ENCODE measurements at places on chromosomes 3 and 15.

GRCh38 chr15:67177752-67178151 is 76.7 kb downstream of the AAGAB start:
- no peak for DNase-seq

GRCh38 chr15:42143866-42144625 is 12.4 kb downstream of the PLA2G4F start:
- DNase-seq, result no peak

DNA sequence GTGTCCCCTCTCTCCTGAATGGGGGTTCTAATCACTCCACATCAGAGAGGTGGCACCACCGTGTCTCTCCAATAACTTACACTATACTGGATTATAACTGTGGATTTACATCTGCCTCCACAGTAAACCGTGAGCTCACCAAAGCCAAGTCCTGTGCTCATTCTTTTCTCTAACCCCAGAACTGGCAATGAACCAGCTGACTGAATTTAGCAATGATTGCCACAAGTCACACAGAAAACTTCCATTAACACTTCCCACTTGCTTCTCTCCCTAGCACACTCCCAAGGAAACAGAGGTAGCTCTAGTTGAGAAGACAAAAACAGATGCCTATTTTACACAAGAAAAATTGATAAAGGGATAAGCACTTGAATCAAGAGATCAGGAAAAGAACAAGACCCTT is 361.3 kb downstream of the ULK4 start:
- no peak for DNase-seq

DNA sequence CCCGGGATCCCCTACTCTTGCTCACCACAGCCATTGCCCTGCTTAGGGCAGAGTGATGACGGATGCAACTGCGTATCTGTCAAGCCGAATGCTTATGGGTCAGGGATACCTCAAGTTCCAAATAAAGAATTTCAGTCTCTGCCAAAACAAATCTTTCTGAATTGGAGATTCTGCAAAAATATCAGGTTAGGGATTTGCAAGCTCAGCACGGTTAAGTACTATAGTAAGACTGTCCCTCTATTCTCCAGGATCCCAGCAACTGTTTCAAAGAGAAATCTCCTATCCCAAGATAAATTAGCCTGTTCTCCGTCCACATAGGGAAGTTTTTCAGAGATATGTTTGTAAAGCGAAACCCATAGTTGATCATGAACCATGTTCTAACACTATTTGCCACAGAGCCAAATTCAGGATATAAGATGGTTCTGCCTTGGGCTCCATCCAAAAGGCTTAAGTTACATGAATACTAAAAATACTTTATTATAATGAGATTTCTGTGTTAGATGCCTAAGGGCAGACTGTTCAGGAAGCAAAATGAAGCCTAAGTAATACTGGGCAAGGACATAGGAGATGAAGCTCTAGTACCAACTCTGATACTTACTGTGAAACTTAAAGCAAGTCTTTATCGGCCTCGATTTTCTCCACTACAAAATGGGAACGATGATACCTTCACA is 100.1 kb upstream of the LPP start:
- DNase-seq, result no peak

- DNase-seq, result no peak
Observed at GRCh38 chr3:102200126-102200525, 234.7 kb upstream of the ZPLD1 start.

GRCh38 chr3:43262194-43262593 is 24.1 kb upstream of the SNRK start:
- DNase-seq, result no peak

GRCh38 chr15:88497109-88497765 is 29.7 kb downstream of the MRPS11 start:
- DNase-seq, result no peak

DNA sequence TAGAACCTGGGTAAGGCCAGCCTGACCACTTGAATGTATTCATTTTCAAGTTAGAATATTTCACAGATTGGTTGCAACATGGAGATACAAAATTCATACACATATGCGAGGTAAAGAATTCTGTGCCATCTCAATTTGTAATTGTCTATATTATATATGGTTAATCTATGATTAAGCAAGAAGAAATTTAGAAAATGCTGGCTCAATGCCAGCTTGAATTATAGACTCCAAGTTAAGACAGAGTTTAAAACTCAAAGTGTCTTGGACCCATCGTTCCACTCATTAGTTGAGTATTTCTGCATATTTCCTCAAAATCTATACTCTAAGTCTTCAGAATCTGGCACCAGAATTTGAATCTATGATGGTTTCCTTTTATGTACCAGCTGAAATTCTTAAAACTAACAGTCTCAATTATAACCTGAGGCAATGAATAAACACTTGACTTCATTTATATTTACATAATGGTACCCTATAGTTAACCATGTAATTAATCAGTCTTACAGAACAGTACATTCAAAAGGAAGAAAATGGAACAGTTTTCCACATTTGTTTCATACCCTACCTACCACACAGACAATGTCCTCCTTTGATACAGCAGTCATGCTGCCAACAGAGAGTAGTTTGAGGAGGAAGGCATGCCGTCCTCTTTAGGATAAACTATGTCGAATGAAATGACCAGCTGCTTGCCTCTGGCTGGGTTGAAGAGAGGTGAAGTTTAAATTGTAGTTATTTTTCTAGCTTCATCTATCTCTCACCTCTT is 95.7 kb downstream of the CD47 start:
- no peak for DNase-seq

DNA sequence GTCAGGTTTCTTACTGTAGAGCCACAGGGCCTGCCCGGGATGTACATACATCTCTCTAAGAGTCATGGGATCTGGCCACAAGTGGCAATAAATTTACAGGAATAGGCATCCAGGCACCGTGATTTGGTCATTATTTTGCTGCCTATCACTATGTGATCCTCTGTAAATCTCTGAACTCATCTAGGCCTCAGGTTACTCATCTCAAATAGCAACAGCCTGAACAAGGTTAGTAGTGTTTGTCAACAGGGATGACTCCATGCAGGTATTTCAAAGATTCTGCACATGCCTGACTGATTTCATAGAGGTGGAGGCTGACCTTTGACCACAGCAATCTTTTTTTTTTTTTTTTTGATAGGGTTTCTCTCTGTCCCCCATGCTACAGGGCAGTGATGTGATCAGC is 88.8 kb upstream of the TBL1XR1 start:
- DNase-seq, result no peak

DNA sequence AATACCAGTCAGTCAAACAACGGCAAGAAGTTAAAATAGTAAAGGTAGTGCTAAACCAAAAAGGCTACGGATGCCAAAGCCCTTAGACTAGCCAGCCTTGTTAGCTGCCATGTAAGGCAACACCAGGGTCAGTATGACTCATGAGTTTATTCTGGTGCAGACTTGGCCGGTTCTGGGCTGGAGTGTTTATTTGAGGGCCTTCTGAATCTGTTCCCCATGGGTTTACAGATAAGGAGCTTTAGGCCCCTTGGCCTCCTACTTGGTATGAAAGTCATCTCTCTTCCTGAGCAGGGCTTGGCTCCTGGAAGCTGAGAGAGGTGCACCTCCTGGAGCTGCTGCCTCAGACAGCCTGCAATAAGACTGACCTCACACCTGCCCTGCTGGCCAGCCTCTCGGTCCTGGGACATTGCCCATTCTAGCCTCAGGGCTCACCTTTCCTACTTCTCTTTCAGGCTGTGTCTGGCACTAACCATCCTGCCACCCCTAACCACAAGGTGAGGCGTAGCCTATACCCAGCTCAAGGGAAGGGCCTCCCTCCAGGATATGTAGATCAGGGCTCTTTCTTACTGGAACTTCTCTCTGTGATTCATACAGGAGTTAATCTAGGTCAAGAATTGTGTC is 10.4 kb upstream of the RTP1 start:
- no peak for DNase-seq

DNA sequence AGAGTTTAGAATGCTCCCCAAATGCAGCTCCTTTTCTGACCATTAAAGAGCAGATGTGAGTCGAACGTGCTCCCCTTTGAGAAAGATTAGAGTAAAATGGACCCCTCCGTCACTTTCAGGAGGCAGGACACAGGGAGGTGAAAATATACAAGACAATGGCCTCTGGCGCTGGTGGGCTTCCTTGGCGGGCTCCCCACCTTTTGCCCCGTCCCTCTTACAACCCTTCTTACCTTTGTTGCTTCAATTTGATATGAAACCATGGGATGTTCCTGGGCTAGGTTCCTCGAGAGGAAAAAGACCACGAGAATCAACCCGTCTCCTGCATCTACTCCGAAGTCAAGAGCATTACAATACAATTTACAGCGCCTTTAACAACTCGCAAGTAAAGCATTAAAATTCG is 214.2 kb downstream of the MEIS2 start:
- DNase-seq, result no peak

DNA sequence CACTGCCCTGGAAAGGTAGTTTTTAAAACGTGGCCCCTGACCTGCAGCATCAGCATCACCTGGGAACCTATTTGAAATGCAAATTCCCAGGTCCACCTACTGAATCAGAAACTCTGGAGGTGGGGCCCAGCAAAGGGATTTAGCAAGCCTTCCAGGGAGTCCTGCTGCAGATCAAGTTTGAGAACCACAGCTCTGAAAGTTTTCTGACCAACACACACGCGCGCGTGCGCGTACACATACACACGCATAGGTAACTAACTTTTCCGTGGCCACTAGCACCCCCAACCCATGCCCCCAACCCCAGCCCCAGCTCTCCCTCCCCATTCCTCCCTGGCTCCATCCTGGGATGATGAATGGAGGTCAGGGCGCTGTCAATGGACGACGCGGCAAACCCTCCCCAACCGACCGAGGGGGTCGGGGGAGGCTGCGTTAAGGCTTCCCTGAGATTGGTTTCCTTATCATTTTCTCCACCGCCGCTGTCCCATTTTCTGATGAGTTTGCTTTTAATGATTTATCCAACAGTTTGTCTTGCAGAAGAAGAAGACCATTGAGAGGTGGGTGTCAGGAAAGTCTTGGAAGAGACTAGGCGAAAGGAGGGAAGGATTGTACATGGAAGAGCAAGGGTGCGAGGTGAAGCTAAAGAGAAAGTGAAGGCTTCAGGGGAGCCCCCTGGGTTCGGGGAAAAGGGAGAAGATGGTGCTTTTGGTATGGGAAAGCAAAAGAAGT is 590 bp upstream of the BOC start:
- DNase-seq, result no peak

DNA sequence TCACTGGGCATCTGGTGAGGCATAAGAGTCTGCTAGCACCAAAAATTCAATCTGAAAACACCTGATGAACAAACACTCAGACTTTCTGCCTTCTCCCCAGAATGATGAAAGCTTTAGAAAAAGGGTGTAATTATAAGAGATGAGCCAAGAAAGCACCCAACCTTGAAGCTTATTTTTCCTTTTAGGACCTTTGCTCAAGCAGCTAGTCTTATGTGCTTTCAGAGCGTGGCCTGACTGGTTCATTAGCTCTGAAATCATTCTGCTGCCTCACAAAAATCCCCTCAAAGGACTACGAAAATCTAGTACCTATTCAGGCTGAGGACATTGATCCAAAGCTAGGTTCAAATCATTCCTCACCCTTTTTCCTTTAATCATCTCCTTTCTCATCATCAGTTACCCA is 662.3 kb downstream of the MAGI1 start:
- no peak for DNase-seq

- no peak for DNase-seq
Observed at GRCh38 chr15:31559786-31560185, 233.2 kb downstream of the KLF13 start.

- DNase-seq, result no peak
Observed at GRCh38 chr3:157542711-157543500, 39.7 kb upstream of the VEPH1 start.

GRCh38 chr3:54630101-54630623 is 297.7 kb downstream of the LRTM1 start:
- no peak for DNase-seq

GRCh38 chr3:33089515-33089914 is 7.4 kb downstream of the GLB1 start:
- DNase-seq, result no peak

DNA sequence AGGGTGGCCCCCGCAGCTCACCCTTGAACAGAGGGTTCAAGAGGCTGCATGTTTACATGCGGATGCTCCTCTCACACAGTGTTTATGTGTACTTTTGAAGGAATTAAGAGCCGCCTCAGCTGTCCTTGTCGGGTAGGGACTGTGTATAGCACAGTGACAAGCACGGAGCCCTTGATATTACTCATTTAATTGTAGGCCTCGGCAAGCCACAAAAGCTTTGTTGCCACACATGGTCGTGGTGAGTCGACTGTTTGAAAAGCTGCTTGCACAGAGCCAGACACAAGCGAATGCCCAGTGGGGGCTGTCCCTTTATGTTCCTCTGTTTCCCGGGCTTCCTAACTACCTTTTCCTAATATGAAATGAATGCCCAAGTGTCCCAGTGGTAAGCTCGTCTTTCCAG is 4.5 kb downstream of the ESYT3 start:
- no peak for DNase-seq

GRCh38 chr3:19151171-19151570 is 2.9 kb downstream of the KCNH8 start:
- no peak for DNase-seq

GRCh38 chr3:195823999-195824398 is 12.3 kb upstream of the MUC4 start:
- DNase-seq, result no peak

GRCh38 chr15:96285729-96286254 is 44.7 kb upstream of the NR2F2 start:
- no peak for DNase-seq

GRCh38 chr3:75692061-75692460 is 27.9 kb downstream of the FRG2C start:
- no peak for DNase-seq

GRCh38 chr15:94177112-94177511 is 54.2 kb upstream of the MCTP2 start:
- DNase-seq, result no peak

- no peak for DNase-seq
Observed at GRCh38 chr3:63508305-63508704, 144.2 kb upstream of the SNTN start.

DNA sequence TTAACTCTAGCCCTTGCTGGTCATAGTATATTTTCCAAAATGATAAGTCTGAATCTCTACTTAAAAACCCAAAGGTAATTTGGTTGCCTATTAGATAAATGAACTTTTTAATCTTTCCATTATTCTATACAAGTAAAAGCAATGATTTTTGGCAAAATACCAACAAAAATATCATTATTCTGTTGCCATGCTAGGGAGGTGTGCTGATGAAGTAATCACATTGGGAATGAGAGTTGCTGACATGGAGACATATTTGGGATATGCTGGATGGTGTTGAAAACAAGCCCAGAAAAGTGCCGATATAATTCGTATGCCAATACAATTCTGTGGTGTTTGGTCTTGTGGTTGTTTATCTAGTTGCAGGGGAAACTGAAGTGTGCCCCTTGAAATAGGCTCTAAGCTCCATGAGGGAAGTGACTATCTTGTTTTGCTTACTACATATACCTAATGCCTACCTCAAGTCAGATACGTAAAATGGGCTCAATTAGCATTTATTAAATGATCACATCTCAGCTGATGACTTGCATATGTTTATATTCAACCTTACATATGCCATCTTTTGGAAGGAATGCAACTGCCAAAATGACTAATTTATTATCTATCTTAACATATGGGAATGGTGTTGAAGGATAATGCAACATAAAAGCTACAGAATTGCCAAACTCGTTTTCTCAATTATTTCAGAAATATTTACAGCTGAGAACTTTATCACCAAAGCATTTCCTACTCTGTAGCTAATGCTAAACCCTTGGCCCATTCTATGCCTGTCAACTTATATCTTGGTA is 5.8 kb downstream of the TOPBP1 start:
- DNase-seq, result no peak

- no peak for DNase-seq
Observed at GRCh38 chr3:51796854-51797253, 17.8 kb upstream of the IQCF6 start.

All from SHP77 (cell line).